ENCODE measurements at places on chromosomes 5 and 9.
A peak's percentile ranks its signal among the peaks of the same experiment; 100 is the strongest.

- no peak for DNase-seq
Observed at GRCh38 chr5:172114875-172115422, 73.1 kb downstream of the STK10 start.

DNA sequence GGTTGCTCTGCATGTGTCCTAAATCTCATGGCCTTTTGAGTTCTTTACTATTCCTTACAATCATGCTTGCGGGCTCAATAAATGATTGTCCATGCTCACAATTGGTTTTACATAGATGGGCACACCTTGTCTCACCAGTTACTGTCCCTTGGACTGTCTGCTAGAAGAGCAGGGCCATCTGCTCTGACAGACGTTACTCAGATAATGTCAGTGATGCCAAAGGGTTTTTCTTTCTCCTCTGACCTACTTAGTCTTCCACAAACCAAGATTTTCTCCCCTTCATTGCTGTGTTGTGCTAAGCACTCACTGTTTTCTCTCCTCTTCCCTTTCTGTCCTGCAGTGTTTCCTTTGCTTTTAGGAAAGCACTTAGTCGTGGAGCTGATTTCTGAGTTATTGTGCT is 562.3 kb downstream of the KIF4B start:
- no peak for DNase-seq

DNA sequence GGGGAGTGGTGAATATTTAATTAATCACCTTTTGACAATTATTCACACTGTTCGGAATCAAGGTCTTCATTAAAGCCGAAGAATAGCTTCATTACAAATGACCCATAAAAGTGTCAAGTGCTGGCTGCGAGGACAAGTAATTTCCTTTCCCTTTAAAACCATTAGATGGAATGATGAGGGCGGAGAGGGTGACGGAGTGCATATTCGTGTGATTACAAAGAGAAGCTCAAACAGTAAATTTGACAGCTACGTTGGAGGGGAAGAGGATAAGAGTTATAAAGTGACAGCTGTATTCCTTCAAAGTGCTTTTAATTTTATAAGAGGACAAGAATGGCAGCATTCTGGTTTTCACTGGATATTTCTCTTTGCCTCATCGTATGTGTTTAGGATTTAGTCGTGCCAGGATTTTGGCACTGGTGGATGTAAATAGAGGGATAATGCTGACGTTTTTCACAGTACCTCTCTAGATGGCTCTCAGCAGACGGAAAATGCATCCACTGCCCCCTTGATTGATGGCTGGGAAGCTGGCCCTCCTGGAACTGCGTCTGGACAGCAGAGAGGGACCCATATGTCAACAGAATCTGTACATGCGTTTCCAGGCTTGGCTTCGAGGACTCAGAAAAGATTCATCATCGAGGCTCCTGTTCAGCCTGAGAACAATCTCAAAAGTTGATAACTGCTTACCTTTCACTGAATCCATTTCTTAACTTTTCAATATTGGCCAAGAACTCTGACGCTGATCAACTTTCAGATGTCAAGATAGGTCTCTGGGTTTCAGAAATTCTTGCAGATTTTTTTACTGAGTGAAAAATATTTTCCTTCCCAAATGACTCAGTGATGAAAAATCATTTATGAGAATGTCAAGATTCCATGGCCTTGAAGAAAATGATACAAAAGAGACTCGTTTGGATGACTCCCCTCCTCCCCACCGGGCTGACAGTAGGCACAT is 50.4 kb upstream of the IRX2 start:
- DNase-seq = no peak

- DNase-seq = no peak
Observed at GRCh38 chr5:144191998-144192397, 21.3 kb downstream of the KCTD16 start.

DNA sequence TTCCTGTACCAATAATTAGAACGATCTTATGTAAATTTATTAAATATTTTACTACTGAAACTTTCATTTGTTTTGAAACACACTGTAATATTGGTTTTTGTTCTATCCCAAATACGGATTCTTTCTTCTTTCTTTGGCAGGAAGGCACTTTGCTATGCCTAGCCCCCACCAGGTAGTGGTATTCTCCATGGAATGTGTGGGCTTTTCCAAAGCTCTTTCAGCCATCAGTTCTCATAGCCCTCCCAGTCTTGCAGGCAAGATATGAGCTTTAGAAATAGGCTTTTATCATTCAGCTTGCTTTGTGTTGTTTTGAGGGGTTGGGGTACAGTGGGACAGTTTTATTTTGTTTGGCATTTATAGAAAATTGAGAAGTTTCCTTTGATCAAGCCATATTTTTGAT is 107.5 kb downstream of the DMXL1 start:
- DNase-seq = no peak

GRCh38 chr5:39022151-39022550 is 52.0 kb downstream of the RICTOR start:
- no peak for DNase-seq

GRCh38 chr9:92300936-92301335 is 7.4 kb upstream of the IARS1 start:
- no peak for DNase-seq

DNA sequence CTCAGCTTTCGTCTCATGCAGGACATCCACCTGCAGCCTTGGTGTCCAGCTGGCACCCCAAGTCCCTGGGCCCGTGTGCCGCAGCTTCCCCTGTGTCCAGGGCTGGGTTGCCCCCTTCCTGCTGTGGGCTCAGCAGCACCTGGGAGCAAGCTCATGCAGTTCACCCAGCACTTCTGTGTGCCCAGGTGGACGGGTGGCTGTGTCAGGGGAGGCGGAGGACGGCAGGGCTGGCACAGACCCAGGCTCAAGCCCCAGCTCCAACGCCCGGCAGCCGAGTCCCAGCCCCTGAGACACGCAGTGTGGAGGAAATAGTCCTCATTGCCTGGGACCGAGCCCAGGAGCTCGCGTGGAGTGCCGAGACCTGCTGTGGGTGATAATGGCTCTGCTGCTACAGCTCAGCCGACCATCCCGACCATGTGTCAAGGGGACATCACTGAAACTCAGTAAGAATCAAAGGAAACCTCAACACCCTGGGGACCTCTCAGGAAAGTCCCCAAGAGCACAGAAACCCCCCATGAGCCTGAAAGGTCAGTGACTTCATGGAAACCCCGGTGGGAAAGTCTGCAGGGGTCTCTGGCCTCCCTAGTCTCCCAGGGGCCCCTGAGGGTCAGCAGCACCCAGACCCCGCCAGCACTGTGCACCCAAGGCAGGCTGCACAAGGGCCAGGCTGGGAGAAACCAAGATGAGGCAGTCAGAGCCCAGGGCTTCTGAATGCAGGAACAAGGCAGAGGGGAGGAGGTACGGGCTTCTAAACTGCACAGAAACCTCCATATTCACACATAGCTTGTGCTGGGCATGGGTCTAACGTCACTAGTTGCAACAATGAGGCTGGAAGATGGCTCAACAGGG is 38.8 kb downstream of the LPCAT1 start:
- DNase-seq = no peak

GRCh38 chr5:757346-757930 is 27.1 kb downstream of the ZDHHC11B start:
- DNase-seq = peak; percentile 40

GRCh38 chr5:134113902-134114875 is at the start of gene TCF7:
Gene TCF7, plus strand, starts transcription at chr5:134114681. Its CDS starts 226 bp downstream, at chr5:134114907.
- peak; percentile 77 for DNase-seq

GRCh38 chr9:127887792-127888191 is 10.3 kb upstream of the AK1 start:
- no peak for DNase-seq

GRCh38 chr5:8135742-8136141 is 266.8 kb downstream of the MTRR start:
- no peak for DNase-seq

DNA sequence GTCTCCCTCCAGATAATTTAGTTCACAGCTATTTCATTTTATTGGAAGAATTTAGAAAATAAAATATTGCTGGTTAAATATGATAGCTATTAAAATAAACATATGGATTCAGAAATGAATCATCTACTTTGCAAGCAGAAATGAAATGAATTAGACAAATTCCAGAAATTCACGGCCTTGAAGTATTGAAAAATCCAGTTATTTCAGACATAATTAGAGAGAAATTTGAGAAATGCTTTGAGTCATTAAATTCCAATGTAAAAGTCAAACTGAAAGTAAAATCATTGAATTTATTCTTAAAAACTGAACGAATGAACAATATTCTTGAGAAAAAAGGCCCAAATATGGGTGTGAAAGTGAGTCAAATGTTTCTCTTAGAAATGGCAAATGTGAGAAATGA is 632.6 kb upstream of the EDIL3 start:
- DNase-seq = no peak

GRCh38 chr5:1959231-1959630 is 76.5 kb upstream of the IRX4 start:
- no peak for DNase-seq

GRCh38 chr5:42985129-42986037 is 54.7 kb downstream of the ANXA2R start:
- no peak for DNase-seq

DNA sequence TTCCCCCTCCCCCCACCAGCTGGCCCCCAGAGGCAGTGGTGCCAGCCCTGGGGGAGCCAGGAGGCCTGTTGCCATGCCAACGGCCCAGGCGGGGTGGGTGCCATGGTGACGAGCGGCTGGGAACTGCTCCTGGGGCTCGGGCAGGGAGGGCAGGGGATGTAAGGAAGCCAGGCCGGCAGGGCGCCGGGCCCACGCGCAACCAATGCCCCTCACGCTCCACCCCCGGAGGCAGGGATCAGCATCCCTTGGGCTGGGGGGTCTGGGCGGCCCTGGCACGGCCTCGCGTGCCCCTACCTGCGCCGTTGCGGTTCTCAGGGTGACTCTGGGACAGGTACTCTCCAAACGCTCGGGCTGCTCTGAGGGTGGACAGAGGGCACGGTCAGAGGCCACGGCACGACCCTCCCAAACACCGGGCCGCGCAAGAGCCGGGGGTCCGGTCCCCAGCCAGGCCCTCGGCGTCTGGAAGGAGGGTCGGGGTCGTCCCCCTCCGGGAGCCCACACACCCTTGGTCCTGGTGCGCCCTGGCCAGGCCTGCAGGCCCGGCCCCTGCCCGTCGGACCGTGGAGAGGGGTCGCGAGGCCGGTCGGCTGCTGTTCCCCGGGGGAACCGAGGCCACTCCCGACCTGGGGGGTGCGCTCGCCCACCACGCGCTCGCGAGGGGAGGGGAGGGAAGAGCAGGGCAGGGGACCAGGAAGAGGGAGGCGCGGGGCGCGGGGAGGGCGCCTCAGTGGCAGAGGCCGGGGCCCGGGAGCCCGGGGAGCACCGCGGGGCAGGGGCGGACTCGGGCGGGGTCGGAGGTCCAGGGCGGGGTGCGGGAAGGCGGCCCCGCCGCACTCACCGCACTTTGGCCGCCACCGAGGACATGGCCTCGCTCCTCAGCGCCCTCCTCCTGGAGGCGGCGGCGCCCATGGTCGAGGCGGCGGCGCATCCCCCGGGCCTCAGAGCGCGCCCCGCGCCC is 661 bp downstream of the NSMF start:
- peak; percentile 55 for DNase-seq

GRCh38 chr5:164359260-164360255 is 854.1 kb downstream of the MAT2B start:
- DNase-seq = no peak

DNA sequence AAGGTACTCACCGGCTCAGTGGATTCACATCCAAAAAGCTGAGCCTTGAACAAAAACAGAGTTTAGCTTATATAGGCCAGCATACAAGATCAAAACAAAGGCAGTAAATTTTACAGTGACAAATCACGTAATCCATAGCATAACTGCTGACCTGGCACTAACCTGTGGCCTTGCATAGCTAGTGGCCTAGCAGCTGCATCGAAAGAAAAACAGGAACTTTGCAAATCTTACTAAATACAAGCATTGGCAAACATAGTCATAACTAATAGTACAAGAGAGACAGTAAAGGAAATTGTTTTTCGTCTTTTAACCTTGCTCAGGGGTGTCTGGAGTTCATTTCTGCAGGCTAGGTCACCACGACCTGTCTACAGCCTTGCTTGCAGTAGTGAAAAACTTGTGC is 4.8 kb downstream of the HSDL2 start:
- no peak for DNase-seq

DNA sequence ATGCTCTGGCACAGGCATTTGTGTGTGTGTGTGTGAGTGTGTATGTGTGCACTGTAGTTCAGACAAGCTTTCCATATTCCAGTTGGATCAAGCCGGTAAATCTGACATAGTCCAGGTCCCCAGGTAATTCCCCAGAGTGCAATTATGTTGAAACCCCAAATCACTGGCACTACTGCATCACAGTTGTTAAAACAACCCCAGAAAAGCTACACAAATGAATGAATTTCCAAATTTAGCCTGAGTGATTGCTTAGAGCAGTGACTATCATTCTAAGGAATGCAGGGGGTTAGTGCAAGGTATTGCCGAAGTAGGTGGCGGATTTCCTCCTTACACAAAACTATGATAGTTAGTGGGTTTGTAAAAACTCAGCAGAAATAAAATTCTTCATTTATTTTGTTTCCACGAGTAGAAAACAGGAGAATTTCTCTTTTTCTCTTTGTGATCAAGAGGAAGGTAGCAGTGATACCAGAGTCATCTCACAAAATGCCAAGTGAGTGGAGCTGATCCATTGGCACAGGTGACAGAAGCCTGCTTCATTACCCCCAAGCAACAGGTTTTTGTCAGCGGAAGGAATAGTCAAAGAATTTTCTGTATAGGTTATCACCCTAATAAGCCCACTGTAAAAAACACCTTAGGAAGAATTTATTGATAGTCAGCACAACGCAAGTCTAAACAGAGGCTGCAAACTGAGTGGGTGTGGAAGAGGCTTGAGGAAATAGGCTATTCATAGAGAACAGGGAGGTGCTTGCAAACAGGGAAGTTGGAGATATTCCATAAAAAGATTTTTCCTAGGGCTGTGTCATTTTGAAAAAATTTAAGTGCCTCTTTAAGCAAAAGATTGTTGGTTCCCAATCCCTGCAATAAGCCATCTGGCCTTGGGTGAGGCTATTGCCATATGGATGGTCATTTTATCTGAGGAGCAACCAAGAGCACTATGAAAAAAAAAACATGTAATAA is 385.1 kb downstream of the CHSY3 start:
- no peak for DNase-seq

- peak; percentile 78 for DNase-seq
Observed at GRCh38 chr9:95189251-95190098, 128.0 kb downstream of the FANCC start.

DNA sequence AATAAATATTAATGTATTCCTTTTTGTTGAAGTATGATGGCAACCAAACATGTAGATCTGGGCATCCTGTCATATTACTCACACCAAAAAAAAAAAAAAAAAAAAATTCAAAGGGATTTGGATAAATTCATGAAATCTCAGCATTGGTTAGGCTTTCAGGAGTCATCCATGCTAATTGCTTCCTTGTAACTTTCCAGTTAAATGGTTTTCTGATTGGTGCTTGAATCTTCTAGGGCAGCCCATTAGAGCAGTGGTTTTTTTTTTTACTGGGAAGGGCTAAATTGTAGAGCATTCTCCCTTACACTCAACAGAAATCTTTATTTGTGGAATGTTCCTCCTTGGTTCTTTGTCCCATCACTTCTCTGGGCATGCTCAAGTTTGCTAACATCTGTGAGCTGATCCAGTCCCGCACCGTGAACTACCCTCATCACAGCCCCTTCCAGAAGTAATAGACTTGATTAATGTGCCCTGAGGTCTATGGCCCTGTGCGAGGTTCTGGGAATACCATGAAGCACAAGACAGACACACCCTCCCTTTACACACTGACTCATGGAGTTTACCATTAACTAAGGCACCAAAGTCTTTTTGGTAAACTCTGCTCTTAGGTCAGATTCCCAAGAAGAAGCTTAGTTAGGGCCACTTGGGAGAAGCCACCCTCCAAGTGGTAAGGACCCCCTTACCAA is 56.0 kb downstream of the RGS3 start:
- no peak for DNase-seq

- DNase-seq = no peak
Observed at GRCh38 chr9:22389271-22389670, 57.4 kb upstream of the DMRTA1 start.

GRCh38 chr5:136038635-136039034 is 9.8 kb downstream of the TGFBI start:
- no peak for DNase-seq

Measured in right hindlimb (tissue), 1 donor.